Stimulated activated CD8-positive, alpha-beta memory T cell treated with anti-CD3 and anti-CD28 coated beads, Interleukin-4, amount 100 ng/mL, for 48 hours (primary cell): ENCODE measurements at places on chromosomes 16 and 17.
A peak's percentile ranks its signal among the peaks of the same experiment; 100 is the strongest.

GRCh38 chr17:58314706-58315015 lies 13.9 kb downstream of the TSPOAP1 start:
- DNase-seq = peak; percentile 9

DNA sequence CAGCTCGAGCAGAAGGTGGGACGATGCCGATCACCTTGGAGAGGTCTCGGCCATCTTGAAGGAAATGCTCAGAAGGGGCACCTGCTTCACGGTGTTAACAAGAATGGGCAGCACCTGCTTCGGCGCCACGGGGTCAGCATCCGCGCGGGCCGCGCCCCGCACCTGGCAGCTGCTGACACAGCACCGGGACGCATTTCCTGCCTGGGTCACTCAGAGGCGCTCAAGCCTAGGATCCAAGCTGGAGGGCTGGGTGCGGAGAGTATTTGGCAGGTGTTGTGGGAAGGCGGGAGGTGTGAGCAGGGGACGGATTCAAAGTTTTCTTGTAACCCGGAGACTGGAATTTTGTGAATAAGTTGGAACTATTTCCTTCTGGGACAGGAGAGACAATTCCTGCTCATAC lies 39.3 kb upstream of the AKTIP start:
- no peak for DNase-seq

GRCh38 chr16:46730801-46731690 lies 17.1 kb downstream of the MYLK3 start:
- no peak for DNase-seq

DNA sequence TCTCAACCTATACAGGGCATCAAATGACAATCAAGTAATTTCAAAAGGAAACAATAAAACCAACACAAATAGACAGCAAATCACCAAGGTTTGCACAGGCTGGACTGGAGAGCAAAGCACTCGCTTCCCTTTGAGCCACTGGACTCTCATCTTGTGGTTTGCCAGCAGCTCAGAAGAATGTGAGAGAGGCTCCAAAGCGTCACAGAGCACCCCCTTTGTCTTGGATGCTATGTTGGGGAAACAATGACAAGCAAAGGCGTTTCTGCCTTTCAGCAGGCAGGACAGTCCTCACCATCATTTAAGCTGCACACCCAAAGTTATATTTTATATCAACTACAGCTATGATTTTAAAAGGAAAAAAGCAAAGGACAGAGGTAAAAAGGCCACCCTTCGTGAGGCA lies 13.2 kb downstream of the SLC6A4 start:
- DNase-seq = no peak

DNA sequence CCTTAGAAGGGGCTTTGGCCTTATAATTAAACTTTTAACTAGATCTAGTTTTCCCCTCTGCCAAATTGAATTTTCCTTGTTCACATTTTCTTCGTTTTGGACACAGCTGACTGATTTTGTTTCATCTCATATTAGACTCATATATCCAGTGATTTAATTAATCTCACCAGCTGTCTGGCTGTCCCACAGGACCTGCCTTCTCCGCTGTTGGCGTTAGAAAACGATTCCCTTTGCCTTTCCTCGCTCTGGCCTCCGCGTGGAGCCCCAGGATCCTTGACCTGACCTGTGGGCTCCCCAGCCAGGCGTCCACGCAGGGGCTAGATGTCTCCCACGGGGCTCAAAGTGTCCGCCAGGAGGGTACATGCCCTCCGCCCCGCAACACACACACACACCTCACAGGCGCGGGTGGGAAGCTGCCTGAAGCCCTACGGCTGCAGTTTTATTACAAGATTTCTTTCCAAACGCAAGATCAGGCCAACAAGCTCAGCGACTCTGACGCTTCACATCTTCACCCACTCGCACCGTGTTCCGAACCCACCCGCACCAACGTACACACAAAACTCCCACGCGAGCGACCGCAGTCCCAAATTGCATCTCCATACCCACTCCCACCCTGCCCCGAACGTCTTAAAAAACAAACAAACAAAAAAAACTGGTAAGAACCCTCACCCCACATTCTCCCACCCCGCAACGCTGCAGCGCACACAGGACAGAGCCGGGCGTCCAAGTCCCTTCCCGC lies 1.1 kb downstream of the RPRML start:
- DNase-seq = no peak

DNA sequence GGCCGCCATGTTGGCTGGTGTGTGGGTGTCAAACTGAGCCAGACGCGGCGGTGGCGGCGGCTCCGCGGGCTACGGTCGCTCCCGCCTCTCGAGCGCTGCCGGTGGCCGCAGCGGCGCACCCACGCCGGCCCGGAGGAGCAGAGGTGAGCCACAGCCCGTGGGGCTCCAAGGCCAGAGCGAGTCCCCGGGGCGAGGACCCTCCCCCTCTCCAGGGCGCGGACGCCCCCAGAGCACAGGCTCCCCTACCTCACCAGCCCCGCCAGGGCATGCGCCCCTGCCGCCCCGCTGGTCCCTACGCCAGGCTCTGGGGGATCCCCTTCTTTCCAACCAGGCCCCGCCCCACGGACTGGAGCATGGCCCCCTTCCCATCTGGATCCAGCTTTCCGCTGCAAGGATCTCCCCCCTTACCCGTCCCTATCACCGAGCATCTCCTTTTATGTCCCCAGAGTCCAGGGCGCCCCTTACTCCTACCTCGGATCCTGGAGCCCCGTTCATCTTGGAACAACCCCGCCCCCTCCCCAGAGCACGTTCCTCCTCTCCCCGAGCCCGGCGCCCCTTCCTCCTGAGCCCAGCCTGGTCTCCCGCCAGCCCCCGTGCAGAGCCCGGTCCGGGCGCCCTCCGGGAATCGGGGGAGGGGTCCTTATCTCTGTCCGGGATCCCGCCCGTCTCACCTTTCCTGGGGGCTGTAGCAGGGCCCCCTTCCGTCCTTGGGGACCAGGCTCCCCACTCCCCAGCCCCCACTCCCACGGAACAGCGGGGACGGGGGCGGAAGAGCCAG lies 412 bp downstream of the EPN2 start:
- DNase-seq = peak; percentile 52

DNA sequence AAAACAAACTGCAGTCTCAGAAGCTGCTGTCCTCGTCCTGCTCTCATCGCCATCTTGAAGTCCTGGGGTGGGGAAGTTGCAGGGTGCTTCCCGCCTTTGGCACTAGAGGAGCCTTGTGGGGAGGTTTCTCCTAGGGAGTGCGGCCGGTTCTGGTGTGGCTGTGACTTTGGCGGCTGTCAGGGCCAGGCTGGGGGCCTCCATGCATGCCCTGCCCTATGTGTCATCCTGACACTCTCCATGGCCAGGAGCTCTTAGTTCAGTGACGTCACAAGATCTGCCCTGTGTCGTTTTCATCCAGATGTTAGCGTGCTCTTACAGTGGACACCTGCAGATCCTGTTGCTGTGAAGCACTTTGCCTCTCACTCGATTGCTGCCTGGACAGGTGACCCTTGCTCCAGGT lies 49.6 kb downstream of the PLD6 start:
- DNase-seq = no peak

DNA sequence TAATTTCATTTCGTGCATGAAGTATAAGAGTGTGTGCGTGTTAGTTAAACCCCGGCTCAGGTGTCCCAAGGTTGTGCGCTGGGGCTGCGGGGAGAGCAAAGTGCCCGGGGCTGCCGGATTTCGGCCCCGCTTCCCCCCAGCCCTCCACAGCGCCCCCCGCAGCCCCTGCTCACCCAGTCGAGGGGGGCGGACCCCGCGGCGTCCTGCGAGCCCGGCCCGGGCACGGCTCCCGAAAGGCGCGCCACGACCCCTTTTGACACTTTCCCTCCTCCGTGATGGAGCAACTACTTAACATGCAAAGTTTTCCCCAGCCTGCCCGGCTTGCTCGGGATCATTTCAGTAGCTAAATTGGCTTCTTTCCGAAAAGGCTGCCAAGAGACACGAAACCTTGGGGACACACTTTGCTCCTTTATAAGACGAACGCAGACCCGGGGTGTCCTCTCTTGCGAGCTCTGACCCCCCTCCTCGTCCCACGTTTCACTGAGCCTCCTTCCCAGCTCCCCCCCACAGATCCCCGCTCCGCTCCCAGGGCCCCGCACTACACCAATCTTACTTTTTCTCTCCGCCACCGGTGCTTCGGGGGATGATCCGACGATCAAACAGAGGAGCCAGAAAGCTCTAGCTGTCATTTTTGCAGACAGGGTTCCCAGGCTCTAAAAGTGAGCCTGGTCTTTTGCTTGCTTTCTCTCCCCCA lies 552 bp downstream of the C17orf58 start:
- peak; percentile 55 for DNase-seq

DNA sequence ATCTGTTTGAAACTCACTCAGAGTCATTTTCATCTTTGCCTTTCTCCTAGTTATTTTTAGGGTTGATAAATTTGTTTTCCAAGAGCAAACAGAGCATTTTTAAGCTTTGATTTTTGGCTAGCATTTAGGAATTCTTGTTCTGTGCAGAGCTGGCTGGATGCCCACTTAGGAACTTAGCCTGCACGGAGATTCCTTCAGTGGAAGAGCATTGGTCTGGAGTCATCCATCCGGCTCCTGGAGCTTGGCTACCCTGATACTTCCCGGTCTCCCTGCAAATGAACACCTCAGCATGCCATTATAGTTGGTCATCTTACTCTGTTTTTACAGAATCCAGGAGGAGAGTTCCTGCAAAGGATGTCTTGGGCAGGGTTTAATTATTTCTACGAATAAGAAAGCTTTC lies 57.1 kb downstream of the SPECC1 start:
- DNase-seq = no peak

GRCh38 chr16:86368261-86368660 lies 142.1 kb upstream of the FOXF1 start:
- DNase-seq = no peak

GRCh38 chr16:85306071-85306792 lies 194.0 kb upstream of the CIBAR2 start:
- peak; percentile 89 for DNase-seq

DNA sequence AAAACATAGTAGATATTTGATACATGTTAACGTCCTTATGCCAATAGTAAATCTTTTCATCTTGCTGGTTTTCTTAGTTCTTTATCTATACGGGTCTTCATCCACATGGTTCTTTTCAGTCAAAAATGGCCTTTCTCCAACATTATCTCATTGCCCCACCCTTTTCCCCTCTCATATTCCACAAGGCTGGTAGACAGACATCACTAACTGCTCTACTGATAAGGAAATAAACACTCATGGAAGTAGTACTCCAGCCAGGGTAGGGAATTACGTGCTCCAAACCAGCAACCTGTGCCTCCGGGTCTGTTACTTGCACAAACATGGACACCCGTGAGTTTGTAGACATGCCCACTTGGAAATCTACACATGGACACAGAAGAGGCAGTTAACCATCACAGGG lies 141.4 kb downstream of the XYLT1 start:
- DNase-seq = no peak

DNA sequence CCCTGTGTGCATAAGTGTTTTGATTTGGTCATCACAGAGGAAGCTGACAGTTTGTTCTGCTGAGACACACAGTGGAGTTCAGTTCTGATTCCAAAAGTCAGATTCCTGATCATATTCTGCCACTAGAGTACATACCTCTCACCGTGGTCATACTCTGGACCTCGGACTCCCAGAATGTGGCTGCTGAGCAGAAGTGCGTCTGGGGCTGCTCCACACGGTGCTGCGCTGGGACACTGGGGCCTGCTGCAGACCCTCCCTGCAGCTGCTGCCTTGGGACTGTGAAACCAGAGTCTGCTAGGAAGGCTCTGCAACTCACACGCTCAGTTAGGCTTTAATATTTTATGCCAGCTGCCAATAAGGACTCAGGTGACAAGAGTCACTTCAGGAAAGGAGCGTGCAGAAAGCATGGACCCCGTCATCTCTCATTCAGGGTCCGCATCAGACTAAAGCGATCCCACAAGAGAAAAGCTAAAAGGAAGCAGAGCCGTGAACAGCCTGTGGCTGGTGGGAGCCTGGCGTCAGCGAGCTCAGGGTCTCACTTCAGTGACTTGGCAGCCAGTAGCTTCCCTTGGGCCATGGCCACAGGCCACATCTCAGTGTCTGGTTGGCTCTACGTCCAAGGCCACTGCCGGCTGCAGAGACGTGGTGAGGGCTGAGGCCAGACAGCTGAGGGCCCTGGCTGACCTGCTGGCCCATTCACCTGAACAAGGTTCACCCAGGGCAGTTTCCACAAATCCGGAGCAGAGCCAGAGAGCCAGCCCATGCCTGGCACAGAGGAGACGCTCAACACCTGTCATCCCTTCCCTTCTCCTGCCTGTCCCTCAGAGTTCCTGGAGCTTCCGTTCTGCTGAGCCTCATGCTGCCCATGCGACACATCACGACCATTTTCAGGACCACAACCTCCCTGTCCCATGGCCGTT lies 24.7 kb upstream of the KIFC3 start:
- DNase-seq = no peak
